ENCODE measurements at places on chromosomes 16 and 17.

- no peaks in the 10 kb centered on the region for H3K27me3 ChIP-seq
- H3K4me3 ChIP-seq = no peak overlapping the region
Observed at GRCh38 chr16:67782567-67783352, 23.6 kb downstream of the RANBP10 start.

DNA sequence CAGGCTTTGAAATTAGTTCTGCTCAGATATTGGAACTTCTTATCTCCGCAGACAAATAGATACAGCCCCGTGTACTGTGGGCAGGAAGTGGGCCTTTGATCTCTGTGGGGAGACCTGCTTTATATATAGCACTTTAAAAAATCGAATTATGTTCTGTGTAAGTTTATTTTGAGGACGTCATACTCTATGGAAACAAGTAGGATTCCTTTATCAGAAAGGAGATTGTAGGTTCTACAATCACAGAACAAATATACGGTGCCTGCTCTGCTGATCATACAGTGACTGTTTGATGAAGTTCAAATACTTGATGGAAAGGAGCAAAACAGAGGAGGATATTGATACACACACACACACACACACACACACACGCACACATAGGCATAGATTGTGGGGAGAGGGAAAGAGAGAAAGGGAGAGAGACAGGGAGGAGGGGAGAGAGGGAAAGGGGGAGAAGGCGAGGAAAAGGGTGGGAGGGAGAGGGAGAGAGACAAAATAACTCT is 14.7 kb upstream of the TMEM220 start:
- H3K36me3 ChIP-seq = no peaks in the 10 kb centered on the region
- H3K4me1 ChIP-seq = no peaks in the 10 kb centered on the region
- no peak overlapping the region for H3K4me3 ChIP-seq
- no peak overlapping the region for H3K27ac ChIP-seq
- no peak for DNase-seq

- H3K36me3 ChIP-seq = no peaks in the 10 kb centered on the region
- peaks cover 4% of the 10 kb centered on the region for H3K27me3 ChIP-seq
- no peak overlapping the region for H3K27ac ChIP-seq
- no peak overlapping the region for H3K4me3 ChIP-seq
- no peak for DNase-seq
- H3K4me1 ChIP-seq = no peaks in the 10 kb centered on the region
Observed at GRCh38 chr17:79192503-79193351, 118.1 kb downstream of the ENGASE start.

- H3K4me3 ChIP-seq = no peak overlapping the region
- DNase-seq = no peak
- no peaks in the 10 kb centered on the region for H3K36me3 ChIP-seq
- H3K4me1 ChIP-seq = no peaks in the 10 kb centered on the region
Observed at GRCh38 chr16:86391984-86392383, 118.3 kb upstream of the FOXF1 start.

GRCh38 chr17:77613627-77614026 is 344.9 kb upstream of the TNRC6C start:
- H3K27me3 ChIP-seq = no peaks in the 10 kb centered on the region
- no peak overlapping the region for H3K27ac ChIP-seq
- no peak overlapping the region for H3K4me3 ChIP-seq
- no peak for DNase-seq
